ENCODE measurements at places on chromosomes 12 and 14.

DNA sequence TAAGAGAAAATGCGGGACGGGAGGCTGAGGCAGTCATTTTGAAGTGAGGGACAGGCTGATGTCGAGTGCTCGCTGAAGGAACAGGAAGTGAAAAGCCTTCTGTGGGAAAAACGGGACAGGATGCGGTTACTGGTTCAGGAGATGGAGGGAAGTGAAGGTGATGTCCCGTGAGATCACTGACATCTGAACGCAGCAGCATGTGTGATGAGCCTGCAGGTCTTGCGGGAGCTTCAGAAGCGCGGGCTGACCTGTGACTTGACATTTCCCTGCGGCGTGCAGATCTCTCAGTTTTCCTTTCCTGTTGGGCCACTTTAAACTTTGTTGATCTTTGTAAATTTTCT lies 77.8 kb downstream of the DDX51 start:
- DNase-seq = no peak

DNA sequence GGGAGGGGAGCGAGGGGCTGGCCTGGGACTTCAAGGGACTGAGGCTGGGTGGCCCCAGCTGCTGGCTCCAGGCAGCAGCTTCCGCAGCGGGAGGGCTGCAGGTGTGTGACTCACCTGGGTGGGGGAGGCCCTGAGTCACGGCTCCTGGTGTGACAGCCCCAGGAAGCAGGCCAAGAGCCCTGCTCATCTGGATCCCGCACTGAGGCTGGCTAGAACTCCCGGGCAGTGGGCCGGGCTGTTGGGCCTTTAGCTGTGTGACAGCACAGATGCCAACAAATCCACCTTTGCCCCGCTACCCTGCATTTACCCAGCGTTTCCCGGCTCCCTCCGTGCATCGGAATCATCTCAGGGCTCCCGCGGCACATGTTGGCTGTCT lies 180.0 kb upstream of the PRMT8 start:
- no peak for DNase-seq

DNA sequence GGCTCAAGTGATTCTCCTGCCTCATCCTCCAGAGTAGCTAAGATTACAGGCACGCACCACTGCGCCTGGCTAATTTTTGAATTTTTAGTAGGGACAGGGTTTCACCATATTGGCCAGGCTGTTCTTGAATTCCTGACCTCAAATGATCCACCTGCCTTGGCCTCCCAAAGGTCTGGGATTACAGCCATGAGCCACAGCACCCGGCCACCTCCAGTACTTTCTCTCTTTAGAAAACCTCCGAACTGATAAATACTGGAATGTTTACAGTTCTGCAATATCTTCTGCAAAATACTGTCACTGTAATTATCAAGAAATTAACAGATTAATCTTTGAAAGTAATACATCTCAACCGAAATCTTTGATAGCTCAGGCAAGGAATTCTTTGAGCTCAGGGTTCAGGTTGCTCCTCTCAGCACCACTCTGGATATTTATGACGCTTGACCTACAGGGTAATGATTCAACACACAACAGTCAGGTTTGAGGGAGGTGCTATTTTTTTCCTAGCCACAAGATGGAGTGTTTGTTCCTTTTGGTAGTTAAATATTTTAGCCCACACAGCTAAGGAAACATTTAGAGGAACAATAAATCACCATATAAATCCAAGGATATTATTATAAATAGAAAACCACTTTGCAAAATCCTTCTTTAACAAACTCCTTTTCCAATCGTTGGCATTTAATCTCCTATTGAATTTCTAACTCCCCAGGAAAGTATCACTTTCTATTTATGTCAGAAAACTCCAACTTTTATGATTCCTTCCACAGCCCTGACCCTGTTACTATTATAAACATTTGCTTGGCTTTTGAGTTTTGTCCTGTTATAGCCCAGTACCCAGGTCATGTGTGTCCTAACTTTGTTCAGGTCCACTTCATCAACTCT lies 48.6 kb upstream of the GTF2A1 start:
- no peak for DNase-seq

DNA sequence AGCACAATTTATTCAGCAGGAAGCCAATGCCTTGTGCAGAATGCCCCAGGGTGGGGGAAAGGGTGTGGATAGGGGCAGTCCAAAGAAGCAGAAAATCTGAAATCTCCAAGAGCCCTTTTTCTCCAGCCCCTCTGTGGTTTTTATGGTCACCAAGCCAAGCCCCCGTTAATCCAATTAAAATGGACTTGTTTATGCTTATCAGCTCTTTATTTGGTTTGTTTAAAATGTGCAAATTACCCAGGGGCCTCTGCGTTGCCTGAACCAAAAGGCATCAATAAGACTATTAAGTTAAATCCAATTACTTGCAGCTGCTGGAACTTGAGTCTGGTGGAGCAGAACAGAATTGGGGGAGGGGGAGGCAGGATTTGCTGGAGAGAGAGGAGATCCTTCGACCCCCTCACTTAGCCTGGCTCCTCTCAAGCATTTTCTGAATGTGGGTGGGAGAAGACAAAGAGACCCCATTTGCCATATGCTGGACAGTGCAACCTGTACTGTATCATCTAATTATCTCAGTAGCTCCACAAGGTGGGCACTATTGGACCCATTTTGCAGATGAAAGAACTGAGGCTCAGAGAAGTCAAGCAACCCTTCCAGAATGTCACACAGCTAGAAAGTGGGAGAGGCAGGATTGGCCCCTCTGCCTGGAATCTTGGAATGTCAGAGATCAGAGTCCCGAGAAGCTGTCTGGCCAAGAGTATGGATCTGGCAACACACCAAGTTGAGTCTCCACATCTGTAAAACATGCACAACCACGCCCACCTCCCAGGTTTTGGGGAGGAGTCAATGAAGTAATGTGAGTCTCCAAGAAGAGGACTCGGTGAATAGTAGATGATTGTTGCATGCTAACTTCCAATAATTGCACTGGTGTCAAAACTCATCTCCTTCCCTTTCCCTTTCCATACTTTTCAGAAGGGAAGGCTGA lies 66.9 kb downstream of the CMKLR1 start:
- DNase-seq = no peak

DNA sequence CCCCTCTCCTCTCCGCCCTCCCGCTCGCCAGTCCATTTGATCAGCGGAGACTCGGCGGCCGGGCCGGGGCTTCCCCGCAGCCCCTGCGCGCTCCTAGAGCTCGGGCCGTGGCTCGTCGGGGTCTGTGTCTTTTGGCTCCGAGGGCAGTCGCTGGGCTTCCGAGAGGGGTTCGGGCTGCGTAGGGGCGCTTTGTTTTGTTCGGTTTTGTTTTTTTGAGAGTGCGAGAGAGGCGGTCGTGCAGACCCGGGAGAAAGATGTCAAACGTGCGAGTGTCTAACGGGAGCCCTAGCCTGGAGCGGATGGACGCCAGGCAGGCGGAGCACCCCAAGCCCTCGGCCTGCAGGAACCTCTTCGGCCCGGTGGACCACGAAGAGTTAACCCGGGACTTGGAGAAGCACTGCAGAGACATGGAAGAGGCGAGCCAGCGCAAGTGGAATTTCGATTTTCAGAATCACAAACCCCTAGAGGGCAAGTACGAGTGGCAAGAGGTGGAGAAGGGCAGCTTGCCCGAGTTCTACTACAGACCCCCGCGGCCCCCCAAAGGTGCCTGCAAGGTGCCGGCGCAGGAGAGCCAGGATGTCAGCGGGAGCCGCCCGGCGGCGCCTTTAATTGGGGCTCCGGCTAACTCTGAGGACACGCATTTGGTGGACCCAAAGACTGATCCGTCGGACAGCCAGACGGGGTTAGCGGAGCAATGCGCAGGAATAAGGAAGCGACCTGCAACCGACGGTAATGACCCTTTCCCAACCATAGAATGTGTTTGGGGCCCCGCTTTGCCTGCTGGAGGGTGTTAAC lies 615 bp downstream of the CDKN1B start:
- no peak for DNase-seq

GRCh38 chr12:49903700-49904423 lies at the start of gene FAIM2:
FAIM2 (minus strand) TSS chr12:49903900; CDS start chr12:49903792, 108 bp downstream.
- peak; percentile 29 for DNase-seq

DNA sequence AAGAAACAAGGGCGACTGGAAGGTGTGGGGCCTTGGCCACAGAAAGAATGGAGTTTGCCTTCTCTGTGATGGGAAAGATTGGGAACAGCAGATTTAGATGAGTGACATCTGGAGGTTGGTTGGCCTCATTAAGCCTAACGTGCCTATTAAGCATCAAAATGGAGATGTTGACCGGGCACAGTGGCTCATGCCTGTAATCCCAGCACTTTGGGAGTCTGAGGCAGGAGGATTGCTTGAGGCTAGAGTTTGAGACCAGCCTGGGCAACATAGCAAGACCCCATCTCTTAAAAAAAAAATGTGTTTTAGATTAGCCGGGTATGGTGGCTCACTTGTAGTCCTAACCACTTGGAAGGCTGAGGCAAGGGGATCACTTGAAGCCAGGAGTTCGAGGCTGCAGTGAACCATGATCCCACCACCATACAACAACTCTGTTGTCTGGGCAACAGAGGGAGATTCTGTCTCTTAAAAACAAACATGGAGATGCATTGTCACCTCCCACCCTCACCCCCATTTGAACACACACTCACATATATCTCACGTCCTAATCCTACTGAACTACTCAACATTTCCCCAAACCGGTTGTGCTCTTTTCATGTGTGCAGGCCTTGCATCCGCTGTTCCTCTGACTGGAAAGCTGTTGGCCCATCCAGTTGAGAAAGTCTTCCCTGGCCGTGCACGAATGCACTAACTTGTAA lies 172.1 kb downstream of the ETV6 start:
- no peak for DNase-seq

DNA sequence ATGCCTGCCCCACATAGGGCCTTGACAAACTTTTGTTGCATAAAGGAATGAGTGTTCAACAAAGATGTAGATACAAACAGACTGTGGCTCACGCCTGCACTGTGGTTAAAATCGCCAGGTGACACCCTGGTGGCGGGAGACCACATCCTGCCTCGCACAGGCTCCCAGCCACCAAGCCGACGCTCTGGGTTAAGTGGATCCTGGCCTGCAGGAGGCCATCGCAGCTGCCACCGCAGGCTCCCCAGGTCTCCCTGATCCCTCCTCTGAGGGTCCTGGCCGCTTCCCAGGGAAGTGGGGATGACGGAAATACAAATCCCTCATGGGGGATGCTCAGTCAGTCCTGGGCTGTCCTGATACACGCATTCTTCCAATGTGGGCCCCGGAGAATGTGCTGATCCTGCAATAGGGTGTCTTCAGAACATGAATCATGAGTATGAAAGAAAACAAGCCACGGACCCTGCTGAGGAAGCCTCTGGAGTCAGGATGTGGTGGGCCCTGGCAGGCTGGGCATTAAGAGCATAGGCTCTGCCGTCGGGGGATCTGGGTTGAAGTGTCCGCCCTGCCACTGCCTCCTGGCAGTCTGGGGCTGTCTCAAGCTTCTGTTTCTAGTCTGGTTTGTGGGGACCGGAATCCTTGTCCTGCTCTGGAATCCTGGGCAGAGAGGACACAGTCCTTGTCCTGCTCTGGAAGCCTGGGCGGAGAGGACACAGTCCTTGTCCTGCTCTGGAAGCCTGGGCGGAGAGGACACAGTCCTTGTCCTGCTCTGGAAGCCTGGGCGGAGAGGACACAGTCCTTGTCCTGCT lies 53.5 kb upstream of the BEGAIN start:
- DNase-seq = peak; percentile 64

- no peak for DNase-seq
Measured at GRCh38 chr12:7907009-7907408, 29.0 kb downstream of the SLC2A3 start.

GRCh38 chr12:38662829-38663228 lies 242.6 kb downstream of the CPNE8 start:
- no peak for DNase-seq

DNA sequence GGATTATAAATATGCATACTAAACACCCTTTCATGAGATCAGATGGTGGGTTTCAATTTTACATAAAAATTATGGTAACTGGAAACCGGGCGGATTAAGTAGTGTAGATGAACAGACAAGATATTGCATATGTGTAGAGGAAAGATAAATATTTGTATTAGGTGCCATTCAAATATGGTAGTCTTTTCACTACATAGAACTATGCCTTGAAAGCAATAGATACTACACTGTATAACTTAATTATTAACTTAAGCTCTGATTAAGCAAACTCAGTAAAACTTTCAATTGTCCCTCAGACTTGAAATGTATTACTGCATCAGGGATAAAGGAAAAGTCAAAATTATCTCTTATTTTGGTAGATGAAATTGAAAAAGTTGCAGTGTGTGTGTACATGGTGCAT lies 1.9 kb downstream of the PTPN21 start:
- no peak for DNase-seq

- DNase-seq = no peak
Measured at GRCh38 chr12:65113621-65114035, 7.5 kb downstream of the WIF1 start.

DNA sequence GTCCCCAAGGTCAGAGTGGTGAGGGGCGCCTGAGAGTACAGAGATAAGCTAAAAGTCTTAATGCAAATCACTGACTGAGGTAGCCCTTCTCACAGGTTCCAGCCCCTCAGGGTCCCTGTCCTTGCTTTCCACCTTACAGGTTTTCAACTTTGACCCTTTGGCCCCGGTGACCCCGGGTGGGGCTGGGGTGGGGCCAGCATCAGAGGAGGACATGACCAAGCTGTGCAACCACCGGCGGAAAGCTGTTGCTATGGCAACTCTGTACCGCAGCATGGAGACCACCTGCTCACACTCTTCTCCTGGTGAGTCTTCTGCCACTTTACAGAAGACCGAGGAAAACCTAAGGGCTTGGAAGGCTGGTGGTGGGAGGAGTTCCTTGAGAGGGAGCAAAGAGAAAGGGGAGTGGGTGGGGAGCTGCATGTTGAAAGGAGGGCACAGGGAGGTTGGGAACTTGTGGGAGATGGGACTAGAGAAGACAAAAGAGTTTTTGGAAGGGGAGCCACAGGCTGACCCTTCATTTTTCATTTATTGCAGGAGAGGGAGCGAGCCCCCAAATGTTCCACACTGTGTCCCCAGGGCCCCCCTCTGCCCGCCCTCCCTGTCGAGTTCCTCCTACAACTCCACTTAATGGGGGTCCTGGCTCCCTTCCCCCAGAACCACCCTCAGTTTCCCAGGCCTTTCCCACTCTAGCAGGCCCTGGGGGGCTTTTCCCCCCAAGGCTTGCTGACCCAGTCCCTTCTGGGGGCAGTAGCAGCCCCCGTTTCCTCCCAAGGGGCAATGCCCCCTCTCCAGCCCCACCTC lies 2.4 kb downstream of the MBD6 start:
- no peak for DNase-seq

- DNase-seq = no peak
Measured at GRCh38 chr12:5622280-5622679, 190.4 kb downstream of the NTF3 start.

GRCh38 chr12:65209655-65210043 lies 40.3 kb downstream of the LEMD3 start:
- DNase-seq = no peak

DNA sequence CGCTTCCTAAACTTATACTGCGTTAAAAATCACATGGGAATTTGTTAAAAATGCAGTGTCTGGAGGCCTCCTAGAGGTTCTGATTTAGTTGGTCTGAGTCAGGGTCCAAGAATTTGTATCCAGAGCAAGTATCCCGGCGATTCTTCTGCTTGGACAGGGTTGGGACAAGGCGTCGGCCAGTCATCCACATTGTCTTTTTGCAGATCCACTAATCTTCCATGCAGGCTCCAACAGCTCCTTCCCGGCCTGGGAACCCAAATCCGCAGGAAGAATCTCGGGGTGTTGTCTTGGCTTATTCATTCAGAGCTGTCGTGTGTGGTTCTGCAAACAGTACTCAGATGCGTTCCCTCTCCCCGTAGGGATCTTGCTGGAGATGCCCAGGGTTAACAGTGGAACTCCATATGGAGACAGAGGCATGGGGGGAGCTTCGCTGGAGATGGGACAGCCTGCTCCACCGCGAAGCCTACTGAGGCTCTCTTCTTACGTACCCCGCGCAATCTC lies 25.3 kb downstream of the GPRC5D start:
- DNase-seq = no peak

All from activated T-helper 1 cell treated with Interleukin-2 at 50 U/mL for 16 hours (primary cell).